ENCODE measurements at places on chromosomes 11 and 22.

DNA sequence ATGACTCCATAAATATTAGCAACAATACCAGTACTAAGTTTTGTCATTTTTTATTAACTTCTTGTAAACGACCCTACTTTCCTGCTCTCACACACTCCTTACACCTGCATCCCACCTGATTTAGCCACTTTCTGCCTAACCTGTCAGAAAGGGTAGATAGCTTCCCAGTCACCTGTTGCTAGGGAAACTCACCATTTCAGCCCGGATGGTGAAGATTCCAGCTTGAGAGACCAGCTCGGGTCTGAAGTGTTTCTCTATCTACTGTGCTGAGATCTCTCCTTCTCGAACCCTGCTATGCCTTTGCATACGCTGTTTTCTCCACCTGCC lies at the start of gene PARVG:
TSS of gene PARVG (plus strand) at position 220 of the 327 bp plus-strand sequence. CDS start 2,405 bp downstream, outside the sequence.
- no peak for DNase-seq

DNA sequence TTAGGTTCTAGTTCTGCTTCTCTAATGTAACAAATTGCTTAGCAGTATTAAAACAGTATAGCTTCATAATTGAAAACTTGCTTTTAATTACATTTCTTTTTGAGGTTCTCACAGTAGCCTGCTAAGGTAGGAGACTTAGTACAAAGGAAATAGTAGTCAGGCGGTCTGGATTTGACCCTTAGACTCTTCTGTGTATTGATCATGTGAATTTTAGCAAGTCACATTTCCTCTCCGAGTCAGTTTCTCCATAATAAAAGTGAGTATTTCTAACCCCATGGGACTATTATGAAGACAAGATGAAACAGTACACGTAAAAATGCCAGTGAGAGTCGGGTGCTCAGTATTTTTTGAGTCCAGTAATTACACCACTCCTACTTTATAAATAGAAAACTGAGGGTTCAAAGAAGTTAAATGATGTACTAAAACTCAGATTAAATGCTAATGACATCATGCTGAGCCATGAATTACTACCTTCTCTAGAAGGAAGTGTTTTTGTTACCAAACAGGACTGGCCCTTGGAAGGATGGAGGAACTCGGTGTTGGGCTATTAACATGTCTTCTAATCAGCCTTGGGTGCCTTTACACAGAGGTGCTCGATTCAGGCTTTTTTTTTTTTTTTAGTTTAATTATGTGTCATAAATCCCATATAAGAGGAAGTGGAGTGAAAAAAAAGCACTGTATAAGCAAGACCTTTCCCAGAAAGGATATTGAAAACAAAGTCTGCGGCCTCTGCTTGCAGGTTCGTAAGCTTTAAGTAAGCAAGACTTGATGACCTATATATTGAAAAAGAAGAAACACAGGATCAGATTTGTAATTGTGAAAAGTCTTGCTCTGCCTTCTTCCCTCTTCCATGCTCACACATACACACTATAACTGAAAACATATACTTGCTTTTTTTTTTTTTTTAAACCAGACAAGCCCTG lies 109.0 kb downstream of the EMSY start:
- no peak for DNase-seq

DNA sequence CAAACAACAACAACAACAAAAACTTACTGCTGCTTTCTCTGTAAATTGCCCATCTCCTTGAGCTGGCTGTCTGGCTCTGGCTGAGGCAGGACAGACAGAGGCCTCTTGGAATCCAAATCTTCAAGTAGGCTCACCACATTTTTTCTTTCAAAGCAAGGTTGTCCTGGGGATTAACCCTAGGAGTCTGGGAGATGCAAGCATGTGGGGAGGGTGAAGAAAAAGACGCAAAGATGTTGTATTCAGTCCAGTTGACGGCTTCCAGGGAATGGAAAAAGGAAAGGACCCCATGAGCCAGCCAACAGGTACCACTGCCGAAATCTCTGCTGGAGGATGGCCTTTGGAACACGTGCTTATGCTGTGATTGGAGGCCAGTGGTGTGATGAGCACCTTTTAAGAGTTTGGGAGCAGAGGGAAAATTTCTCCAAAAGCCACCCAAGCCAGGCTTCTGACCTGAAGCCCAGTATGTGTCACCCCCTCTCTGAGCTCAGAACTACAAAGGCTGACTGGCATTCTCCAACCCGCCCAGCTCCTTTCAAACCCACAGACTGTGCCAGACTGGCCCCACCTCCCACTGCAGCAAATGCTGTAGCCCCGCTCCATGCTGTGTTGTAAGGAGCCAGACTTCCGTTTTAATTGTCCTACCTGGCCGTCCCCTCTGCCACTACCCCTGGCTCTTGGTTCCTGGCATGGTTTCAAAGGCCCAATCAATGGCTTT lies 10.8 kb downstream of the BLID start:
- no peak for DNase-seq

- no peak for DNase-seq
Observed at GRCh38 chr22:39352306-39352891, 2.6 kb downstream of the SYNGR1 start.

DNA sequence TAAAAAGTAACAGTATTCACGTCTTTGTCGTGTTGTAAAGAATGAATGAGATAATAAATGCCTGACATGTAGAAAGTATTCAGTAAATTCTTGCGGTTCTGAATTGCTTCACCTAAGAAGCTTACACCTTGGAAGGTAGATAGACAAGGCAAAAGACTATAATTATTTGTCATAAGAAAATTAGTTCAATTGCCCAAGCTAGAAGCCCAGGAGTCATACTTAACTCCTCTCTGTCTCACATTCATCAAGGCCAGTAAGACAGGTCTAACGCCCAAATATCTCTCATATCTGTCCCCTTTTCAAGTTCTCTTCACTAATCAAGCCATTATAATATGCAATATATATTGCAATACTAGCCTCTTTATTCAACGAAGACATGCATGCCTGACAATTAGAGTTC lies 87.7 kb upstream of the AMOTL1 start:
- DNase-seq: no peak

DNA sequence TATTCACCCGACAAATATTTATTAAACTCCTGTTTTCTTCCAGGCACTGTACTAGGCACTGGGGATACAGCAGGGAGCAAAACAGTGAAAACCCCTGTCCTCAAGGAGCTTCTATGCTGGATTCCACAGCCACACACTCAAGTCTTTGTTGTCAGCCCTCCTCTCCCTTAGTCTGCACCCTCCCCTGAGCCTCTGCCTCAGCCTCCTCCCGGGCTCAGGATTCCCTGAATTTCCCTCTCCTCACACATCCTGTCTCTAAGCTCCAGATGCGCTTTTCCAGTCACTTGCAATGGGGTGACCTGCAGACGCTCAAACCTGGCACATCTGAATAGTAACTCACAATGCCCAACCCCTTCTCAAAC lies 13.5 kb upstream of the TUB start:
- no peak for DNase-seq

- no peak for DNase-seq
Observed at GRCh38 chr11:48106166-48106565, 110.4 kb upstream of the OR4B1 start.

DNA sequence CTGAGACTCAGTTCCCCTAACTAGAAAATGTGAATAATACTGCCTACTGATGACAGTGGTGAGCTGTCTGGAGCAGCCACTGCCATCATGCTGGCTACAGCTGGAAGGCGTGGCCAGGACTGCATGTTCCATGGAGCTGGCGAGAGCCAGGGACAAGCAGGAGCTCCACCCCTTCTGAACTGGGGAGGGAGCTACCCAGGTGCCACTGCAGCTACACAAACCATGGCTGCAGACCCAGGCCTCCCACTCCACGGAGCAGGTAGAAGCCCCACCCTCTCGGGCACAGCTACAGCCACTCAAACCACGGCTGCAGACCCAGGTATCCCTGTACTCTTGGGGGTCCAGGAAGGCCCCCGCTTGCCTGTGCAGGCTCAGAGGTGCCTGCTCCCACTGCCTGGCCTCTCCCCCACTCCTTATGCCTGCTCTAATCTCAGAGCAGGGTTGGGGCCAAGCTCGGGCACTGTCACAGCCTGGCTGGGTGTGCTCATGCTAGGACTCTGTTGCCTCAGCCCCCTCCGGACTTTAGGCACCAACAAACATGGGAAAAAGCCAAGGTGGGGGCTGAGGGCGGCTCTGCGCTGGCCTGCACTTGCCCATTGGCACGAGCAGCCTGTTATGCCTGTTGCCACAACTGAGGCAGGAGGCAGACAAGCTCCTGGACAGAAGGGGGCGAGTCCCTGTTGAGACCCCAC lies 51.7 kb downstream of the RAB30 start:
- no peak for DNase-seq

DNA sequence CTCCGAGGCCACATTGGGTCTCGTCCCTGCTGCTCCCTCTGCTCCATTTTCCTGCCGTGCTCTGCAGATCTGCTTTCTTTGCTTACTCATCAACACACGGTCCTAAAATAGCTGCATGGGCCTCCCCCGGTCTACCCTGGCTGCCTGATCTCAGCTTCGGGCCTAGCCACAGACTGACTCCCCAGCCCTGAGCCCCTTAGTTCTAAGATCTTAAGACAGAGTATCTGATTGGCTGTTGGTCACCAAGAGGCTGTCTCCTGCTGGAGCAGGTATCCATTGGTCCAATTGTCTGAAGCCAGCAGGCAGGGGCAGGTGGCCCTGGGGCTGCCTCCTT lies 53.7 kb upstream of the NECTIN1 start:
- no peak for DNase-seq

DNA sequence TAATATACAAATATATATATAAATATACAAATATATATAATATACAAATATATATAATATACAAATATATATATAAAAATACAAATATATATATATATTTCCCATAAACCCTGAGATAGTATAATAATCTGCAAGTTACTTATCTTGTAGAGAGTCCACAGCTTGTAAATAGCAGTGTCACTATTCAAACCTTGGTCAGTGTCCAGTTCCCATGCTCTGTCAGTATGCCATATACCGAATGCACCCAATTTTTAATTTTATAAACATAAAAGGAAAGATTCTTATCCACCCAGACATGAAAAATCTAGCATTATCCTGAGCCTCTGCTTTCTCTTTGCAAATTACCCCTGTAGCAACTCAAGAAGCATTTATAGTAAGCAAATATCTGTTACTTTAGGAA lies 21.6 kb upstream of the CTSC start:
- no peak for DNase-seq

GRCh38 chr11:72741429-72741833 lies 10.8 kb downstream of the ARAP1 start:
- no peak for DNase-seq

DNA sequence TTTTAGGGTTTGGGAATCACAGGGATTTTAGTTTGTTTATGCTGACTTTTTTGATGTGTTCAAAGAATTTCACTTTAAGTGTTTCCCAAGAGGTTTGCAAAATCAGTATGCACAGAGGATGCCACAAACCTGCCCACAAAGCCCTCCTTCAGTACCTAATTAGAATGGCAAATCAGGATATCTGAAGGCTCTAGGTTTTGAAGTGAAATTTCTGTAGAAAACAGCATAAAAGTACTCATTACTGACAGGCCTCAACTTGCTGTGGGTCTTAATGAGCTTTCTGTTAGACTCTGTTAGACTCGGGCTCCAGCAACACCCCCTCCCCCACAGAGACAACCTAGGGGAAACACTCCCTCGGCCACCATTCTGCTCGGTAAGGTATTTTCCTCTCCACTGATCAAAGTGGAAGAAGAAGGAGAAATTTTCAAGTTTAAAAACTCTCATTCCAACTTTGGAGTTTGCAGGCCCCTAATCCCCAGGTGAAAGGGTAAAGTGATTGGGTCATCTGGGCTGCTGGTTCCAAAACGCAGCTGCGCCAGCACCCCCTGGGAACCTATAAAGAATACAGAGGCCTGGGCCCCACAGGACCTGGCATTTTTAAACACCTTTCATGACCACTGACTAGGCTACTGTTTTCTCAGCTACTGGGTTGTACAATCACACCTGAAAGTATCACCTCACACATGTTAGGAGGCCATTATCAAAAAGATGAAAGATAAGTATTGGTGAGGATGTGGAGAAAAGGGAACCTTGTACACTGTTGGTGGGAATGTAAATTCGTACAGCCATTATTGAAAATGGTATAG lies 67.5 kb downstream of the PLEKHA7 start:
- DNase-seq: no peak

DNA sequence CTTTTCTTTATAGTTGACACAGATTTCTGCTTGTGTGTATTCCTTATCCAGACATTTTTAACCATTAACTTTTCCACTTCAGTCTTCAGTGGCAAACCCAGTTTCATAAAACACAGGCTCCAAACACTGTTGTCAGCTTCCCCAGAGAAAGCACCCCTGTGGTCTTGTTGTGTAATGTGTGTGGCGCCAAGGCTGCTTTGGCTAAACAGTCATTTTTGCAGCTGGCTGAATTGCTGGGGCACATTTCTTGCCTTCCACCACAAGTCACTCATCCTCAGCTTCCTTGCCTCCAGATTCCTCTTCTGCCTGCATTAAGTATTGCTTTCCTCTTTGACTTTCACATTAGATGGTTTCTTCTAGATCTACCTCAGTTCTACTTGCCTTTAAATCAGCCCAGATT lies 40.5 kb downstream of the ARHGAP1 start:
- no peak for DNase-seq

GRCh38 chr11:94549146-94549545 lies 5.4 kb downstream of the FUT4 start:
- DNase-seq: no peak

- no peak for DNase-seq
Observed at GRCh38 chr11:132914600-132914999, 617.7 kb downstream of the OPCML start.

GRCh38 chr22:22816766-22817410 lies 70.7 kb upstream of the IGLL5 start:
- no peak for DNase-seq

- DNase-seq: no peak
Observed at GRCh38 chr11:122604621-122605020, 50.9 kb upstream of the UBASH3B start.

DNA sequence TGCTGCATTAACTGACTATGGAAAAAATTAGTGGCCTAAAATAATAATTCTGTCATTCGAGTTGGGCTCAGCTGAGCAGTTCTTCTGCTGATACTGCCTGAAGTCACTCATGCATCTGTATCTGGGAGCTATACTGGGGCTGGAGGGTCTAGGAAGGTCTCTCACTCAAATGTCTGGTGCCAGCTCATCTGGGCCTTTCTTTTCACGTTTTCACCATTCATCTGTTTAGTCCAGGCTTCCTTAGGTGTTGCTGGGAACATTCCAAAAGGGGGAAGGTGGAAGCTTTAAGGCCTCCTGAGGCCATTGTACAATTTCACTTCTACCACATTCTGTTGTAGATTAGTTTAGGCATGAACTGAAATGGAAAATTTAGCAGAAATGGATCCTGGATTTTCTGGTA lies 28.0 kb downstream of the YAP1 start:
- no peak for DNase-seq

GRCh38 chr11:48125866-48126265 lies 90.7 kb upstream of the OR4B1 start:
- no peak for DNase-seq

All from caudate nucleus (tissue), 63 donors.